ENCODE measurements at places on chromosomes 5 and 9. TPM values are rescaled to one million over a fixed set of nuclear protein-coding genes. Genes with fewer than 3 reads are reported as not detected.

DNA sequence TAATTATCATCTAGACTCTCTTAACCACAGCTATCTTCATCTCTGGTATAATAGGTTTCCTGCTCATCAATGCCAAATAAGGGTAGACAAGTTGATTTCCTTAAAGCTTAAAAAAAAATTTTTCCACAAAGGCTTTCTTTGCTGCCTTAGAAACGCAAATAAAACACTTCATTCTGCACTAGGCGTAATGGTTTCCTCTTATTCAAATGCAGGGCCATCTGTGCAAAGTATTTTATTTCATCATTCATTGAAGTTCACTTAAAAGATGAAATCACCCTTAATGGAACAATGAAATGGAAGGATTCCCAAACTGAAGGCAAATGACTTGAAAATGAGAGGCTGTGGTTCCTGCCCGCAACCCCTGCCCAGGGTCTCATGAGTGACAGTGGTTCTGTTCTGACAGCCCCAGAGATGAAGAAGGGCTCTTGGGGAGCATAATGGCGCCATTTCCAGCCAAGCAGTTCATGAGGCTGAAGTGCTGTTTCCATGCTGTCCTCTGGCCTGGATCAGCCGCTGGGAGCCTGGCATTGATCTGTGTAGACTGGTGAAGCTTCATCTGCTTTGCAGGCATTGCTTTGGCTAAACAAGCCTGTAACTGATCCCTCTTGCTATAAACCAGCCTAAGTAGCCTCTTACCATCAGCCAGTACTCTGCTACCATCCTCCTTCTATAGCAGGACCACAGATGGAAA lies 276.9 kb upstream of the WWC1 start:
- no peaks in the 10 kb centered on the region for H3K27me3 ChIP-seq
- no peak overlapping the region for H3K27ac ChIP-seq
- no peak overlapping the region for H3K4me3 ChIP-seq
- H3K36me3 ChIP-seq, result no peaks in the 10 kb centered on the region
- H3K4me1 ChIP-seq, result no peaks in the 10 kb centered on the region
- no peak for DNase-seq

DNA sequence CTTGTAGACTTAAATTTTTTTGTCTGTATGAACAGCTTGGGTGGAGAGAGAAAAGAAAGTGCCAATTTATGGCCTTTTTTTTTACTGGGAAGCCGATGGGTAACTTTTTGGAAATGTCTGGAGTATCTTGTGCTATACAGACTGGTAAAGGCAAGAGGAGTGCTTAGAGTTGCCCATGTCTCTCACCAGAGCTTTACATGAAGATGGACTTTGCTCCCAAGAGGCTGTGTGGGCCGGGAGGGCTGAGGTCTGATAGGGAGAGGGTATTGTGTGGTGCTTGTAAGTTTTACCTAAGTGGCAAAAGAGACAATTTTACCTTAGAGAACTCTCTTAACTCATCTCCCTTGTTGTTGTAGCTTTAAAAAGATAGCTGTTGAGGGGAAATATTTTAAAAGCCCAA lies 203.2 kb downstream of the SEMA6A start:
- H3K36me3 ChIP-seq, result no peaks in the 10 kb centered on the region
- no peaks in the 10 kb centered on the region for H3K27me3 ChIP-seq
- no peaks in the 10 kb centered on the region for H3K4me1 ChIP-seq
- no peak overlapping the region for H3K27ac ChIP-seq
- DNase-seq, result no peak

- DNase-seq, result no peak
- H3K4me1 ChIP-seq, result peaks cover 4% of the 10 kb centered on the region
- H3K27ac ChIP-seq, result no peak overlapping the region
- H3K36me3 ChIP-seq, result no peaks in the 10 kb centered on the region
- no peaks in the 10 kb centered on the region for H3K27me3 ChIP-seq
- no peak overlapping the region for H3K4me3 ChIP-seq
Observed at GRCh38 chr9:19938990-19939733, 150.3 kb upstream of the SLC24A2 start.

DNA sequence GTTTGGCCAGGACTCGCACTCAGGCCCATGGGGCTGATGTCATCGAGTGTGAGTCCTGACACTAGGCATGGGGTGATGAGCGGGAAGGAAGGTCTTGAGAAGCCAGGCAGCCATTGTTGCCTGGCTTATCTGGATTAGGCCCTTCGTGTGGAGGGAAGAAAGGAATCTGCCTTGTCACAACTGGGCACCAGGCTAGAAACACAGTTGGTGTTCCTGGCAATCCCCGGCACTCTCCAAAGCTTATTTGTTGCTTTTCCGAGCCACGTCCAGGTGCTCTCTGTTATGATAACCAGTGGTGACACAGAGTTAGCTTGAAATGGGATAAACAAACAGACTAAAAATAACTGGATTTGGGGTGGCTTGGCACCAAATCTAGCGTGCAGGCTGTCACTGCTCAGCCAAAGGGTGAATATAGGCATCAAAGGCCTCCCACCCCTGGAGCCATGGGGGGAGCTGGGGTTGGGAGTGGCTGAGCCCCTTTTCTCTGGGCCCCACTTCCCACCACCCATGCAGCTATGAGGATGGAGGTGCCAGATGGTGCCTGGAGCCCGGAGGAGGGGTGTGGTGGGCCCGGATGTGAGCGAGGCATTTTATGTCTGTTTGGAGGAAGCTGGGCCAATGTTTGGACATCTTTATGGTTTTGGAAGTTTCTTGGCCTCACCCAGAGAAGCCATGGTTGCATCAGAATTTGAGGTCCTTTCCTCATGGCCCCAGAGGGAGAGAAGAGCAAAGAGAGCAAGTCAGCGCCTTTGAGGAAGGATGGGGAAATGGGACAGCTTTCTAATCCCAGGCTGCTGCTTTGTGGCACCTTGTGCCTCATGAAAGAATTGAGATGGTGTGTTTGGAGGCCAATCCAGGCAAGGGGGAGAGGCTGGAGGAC lies 98.0 kb upstream of the PITX1 start:
- H3K27me3 ChIP-seq, result peaks cover 9% of the 10 kb centered on the region
- no peaks in the 10 kb centered on the region for H3K36me3 ChIP-seq
- no peak overlapping the region for H3K4me3 ChIP-seq

GRCh38 chr5:129110742-129111141 lies 16.2 kb downstream of the ISOC1 start:
- no peak overlapping the region for H3K4me3 ChIP-seq
- no peaks in the 10 kb centered on the region for H3K27me3 ChIP-seq
- H3K27ac ChIP-seq, result no peak overlapping the region
- peaks cover 8% of the 10 kb centered on the region for H3K4me1 ChIP-seq

GRCh38 chr5:128220841-128221240 lies 137.3 kb downstream of the SLC12A2 start:
- no peaks in the 10 kb centered on the region for H3K4me1 ChIP-seq
- H3K36me3 ChIP-seq, result no peaks in the 10 kb centered on the region
- no peak overlapping the region for H3K4me3 ChIP-seq
- H3K27me3 ChIP-seq, result no peaks in the 10 kb centered on the region
- H3K27ac ChIP-seq, result no peak overlapping the region

- DNase-seq, result no peak
- no peaks in the 10 kb centered on the region for H3K27me3 ChIP-seq
- no peaks in the 10 kb centered on the region for H3K36me3 ChIP-seq
- no peak overlapping the region for H3K27ac ChIP-seq
Observed at GRCh38 chr9:13513716-13514444, 234.4 kb upstream of the MPDZ start.

GRCh38 chr9:129889122-129889940 lies 54.1 kb downstream of the USP20 start:
- peak overlapping the region; percentile 100 for H3K27ac ChIP-seq
- no peaks in the 10 kb centered on the region for H3K27me3 ChIP-seq
- H3K4me3 ChIP-seq, result peak overlapping the region; percentile 80
- peaks cover 71% of the 10 kb centered on the region for H3K36me3 ChIP-seq
- peaks cover 85% of the 10 kb centered on the region for H3K4me1 ChIP-seq

GRCh38 chr9:107983181-107983603 lies 493.6 kb upstream of the KLF4 start:
- no peaks in the 10 kb centered on the region for H3K36me3 ChIP-seq
- no peak overlapping the region for H3K4me3 ChIP-seq

GRCh38 chr5:168093200-168093910 lies 198.1 kb upstream of the WWC1 start:
- no peaks in the 10 kb centered on the region for H3K36me3 ChIP-seq
- peaks cover 2% of the 10 kb centered on the region for H3K27me3 ChIP-seq
- H3K4me3 ChIP-seq, result no peak overlapping the region
- no peaks in the 10 kb centered on the region for H3K4me1 ChIP-seq
- H3K27ac ChIP-seq, result no peak overlapping the region
- no peak for DNase-seq

DNA sequence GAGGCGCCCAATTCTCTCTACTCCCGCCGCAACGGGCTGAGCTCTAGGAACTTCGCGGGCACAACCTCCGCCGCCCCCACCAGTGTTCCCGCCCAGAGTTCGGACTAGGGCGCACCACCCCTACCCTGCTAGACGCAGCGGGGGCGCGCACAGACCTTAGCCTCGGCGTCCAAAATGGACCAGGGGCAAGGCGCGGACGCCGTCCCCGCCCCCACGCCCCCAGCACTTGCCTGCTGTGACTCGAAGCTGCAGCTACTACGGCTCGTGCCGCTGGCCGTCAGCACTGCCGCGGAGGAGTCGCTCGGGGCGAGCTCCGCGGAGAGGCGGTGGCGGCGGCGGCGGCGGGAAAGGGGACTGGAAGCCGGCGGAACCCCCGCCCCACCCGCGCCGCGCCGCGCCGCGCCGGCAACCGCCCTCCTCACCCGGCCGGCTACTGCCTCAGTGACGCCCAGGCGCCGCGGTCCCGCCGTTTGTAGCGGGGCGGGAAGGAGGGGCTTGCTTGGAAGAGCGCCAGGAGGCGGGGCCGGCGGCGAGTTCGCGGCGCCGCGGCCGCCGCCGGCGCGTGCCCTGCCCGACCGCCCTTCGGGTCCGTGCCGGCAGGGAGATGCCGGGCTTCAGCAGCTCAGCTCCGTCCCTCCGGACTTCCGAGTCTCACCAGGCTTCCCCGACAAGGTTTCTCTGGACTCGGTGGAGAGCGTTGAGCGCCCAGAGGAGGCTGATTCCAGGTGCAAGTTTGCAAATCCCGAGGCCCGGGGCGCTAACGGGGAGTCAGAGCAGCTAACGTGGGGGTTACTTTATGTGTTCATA lies 4.5 kb downstream of the ELAVL2 start:
- H3K36me3 ChIP-seq, result no peaks in the 10 kb centered on the region
- H3K27ac ChIP-seq, result no peak overlapping the region
- no peak for DNase-seq
- H3K27me3 ChIP-seq, result peaks cover 18% of the 10 kb centered on the region
- no peaks in the 10 kb centered on the region for H3K4me1 ChIP-seq
- H3K4me3 ChIP-seq, result no peak overlapping the region

GRCh38 chr5:120907953-120908352 lies 443.9 kb downstream of the PRR16 start:
- no peak overlapping the region for H3K27ac ChIP-seq
- H3K4me3 ChIP-seq, result no peak overlapping the region
- H3K4me1 ChIP-seq, result no peaks in the 10 kb centered on the region
- H3K36me3 ChIP-seq, result no peaks in the 10 kb centered on the region
- H3K27me3 ChIP-seq, result no peaks in the 10 kb centered on the region
- no peak for DNase-seq

DNLZ gene
- 11.5 TPM for total RNA-seq

DNA sequence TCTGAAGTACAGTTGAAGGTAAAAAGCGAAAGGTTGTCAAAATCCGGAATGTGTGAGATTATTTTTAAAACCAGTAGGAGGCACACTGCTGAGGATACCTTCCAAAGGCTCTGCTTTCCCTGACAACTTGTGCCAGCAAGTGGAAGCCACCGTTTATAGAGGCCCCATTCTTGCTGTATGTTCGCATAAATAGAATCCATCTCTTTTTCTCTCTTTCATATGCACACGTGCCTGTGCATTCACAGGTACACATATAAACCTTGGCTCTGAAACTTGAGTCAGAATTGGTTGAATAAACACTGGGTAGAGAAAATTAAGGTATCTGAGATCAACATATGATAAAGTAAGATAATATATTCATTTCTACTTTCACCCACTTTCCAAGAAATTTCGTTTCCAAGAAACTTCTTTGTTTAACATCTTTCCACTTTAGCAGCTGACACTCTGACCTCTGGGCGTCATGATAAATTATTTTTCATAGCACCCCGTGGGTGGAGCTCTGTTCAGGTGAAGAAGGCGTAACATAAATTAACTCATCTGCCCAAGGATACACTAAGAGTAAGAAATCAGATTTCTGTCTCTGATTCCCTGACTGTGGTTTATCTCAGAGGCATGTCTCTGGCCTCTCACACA lies 63.7 kb upstream of the RICTOR start:
- peaks cover 60% of the 10 kb centered on the region for H3K36me3 ChIP-seq
- H3K4me3 ChIP-seq, result no peak overlapping the region
- no peak for DNase-seq
- no peak overlapping the region for H3K27ac ChIP-seq
- peaks cover 21% of the 10 kb centered on the region for H3K4me1 ChIP-seq
- H3K27me3 ChIP-seq, result no peaks in the 10 kb centered on the region

CAVIN4 gene
- total RNA-seq, result 0.18 TPM

DNA sequence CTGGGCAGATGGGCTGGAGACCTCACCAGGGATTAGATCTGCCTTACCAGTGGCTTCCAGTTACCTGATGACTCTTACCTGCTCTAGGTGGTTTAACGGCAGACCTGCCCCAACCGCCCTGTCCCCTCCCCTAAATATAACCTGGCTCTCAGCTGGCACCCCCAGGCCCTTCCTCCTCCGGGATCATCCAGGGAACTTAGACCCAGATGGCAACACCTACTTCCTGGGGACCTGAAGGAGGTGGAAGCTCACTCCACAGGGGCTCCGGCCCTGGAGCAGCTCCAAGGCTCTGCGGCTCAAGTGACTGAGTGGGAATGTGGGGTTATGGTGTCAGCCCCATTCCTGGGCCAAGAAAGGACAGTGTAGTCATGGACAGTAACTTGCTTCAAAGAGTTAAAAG lies 130.4 kb downstream of the OLFM1 start:
- no peaks in the 10 kb centered on the region for H3K4me1 ChIP-seq
- no peak overlapping the region for H3K4me3 ChIP-seq
- H3K27me3 ChIP-seq, result no peaks in the 10 kb centered on the region

WDR38 gene
- not detected for total RNA-seq

- H3K27ac ChIP-seq, result no peak overlapping the region
- H3K36me3 ChIP-seq, result no peaks in the 10 kb centered on the region
- H3K4me1 ChIP-seq, result no peaks in the 10 kb centered on the region
- H3K4me3 ChIP-seq, result no peak overlapping the region
Observed at GRCh38 chr9:87874304-87874623, 8.4 kb upstream of the SPATA31E1 start.

TMEM141 gene
- total RNA-seq, result 39.6 TPM

GRCh38 chr9:13990331-13990730 lies 323.6 kb downstream of the NFIB start:
- H3K27ac ChIP-seq, result no peak overlapping the region
- DNase-seq, result no peak
- no peaks in the 10 kb centered on the region for H3K36me3 ChIP-seq
- H3K27me3 ChIP-seq, result no peaks in the 10 kb centered on the region
- H3K4me1 ChIP-seq, result no peaks in the 10 kb centered on the region
- no peak overlapping the region for H3K4me3 ChIP-seq

DNA sequence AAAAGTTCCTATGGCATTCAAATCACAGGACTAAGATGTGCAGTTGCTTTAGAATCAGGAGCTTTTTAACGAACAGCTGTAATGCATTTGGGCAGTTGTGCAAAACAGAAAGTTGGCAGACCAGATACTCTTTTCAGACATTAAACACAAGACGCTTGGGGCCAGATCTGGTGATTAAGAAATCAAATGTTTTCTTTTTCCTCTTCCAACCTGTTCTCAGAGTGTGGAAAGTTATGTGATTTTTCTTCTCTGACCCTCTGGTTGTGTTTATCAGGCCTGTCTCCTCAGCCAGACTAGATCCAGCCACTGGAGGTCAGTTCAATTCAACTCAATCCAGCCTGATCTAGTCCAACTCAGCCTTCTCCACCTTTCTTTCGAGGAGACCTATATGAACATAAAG lies 298.5 kb upstream of the PCSK5 start:
- no peak overlapping the region for H3K4me3 ChIP-seq
- H3K27me3 ChIP-seq, result no peaks in the 10 kb centered on the region
- no peak overlapping the region for H3K27ac ChIP-seq

Measured in activated CD4-positive, alpha-beta memory T cell treated with anti-CD3 and anti-CD28 coated beads, Interleukin-2, amount 10 ng/mL, durations not matched to agents 7 days and 5 days (primary cell).